Astrocyte of the hippocampus (primary cell): ENCODE measurements at places on chromosomes 12 and 14.

DNA sequence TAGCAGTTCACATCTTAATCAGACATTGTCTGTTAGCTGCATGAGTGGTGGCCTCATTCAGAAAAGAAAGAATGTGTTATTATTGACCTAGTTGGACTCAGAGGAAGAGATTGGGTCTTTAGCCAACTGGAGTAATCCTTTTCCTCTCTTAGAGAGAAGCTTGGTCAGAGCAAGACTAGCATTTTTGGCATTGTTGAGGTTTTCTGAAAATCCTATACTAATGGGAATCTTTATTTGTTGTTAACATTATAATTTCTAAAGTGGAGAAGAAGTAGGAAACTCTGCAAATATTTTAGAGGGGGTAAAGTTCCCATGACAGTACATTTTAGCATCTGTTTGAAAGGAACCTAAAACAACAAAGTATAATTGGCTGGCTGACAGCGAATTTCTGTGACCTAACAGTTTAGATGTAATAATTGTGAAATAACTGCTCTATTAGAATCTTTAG is 9.7 kb downstream of the TOX4 start:
- peak; percentile 83 for DNase-seq

DNA sequence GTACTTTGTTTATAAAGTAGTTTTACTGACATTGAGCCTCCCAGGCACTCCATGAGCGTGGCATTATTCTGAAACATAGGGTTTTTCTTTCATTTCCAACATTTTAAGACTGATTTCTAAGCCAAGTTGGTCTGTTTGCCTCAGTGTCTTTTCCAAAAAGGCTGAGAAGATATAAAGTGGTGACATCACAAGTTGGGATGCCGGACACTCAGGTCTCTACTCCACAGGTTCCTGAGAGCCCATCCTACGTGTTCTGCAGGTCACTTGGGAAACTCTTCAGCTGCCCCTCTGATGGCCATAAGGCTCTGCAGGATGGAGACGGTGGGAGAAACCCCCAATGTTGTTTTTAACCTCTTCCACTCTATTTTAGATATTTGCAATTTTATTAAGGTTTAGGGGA is 6.0 kb downstream of the RFX4 start:
- no peak for DNase-seq

DNA sequence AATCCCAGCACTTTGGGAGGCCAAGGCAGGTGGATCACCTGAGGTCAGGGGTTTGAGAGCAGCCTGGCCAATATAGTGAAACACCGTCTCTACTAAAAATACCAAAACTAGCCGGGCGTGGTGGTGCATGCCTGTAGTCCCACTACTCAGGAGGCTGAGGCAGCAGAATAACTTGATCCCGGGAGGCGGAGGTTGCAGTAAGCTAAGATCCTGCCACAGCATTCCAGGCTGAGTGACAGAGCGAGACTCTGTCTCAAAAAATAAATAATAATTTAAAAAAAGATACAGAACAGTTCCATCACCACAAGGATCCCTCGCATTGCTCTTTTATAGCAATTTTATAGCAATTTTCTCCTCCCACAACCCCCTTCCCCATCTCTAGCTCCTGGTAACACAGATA is 4.7 kb upstream of the PDE1B start:
- no peak for DNase-seq

DNA sequence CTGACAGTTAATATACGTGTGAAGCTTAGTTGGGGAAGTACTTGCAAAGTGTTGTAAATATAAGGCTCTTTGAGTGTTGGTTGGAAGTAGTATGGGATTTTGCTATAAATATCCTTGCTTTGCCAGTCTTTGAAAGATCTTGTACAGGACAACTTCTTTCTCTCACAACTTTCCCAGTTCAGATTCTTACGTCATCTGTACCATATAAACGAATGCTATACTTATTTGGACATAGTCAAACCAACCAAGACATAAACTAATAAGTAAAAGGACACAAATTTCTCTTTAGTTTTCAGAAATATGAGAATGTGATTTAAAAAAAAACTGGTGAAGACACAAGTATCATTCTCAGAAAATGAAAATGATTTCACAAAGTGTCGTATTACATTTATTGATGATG is 153.1 kb upstream of the NPAS3 start:
- DNase-seq = no peak

GRCh38 chr14:73758392-73759182 is 44.4 kb upstream of the PNMA1 start:
- peak; percentile 83 for DNase-seq

GRCh38 chr12:109923481-109924245 is 23.6 kb downstream of the TCHP start:
- no peak for DNase-seq

DNA sequence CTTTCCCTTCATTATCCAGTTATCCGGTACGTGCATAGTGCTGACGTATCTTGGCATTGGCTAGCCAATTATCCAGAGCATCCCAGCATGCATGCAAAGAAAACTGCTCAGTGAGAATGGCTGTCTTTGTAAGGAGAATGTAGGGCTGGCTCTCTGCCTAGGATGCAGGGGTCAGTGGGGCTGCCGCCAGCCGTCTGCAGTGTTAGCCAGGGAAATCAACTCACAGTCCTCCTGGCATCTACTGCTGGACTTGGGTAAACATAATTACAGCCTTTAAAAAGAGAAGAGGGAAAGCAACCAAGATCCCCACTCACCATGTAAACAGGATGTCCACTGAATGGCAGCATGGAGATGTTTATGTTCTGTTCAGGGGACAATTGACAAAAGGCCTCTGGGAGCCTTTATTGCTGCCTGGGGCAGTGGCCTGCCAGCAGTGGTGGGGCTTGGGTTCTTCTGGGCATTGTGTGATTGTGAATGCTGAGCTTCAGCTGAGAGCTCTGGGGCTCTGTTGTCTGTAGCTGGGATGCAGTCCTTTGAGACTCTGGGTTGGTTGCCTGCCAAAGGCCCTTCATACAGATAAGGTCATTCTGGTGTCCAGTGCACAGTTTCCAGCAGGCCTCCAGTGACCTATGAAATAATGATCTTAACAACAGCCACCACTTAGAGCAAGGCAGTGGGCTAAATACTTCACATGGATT is 121.8 kb downstream of the TBC1D30 start:
- DNase-seq = peak; percentile 96

DNA sequence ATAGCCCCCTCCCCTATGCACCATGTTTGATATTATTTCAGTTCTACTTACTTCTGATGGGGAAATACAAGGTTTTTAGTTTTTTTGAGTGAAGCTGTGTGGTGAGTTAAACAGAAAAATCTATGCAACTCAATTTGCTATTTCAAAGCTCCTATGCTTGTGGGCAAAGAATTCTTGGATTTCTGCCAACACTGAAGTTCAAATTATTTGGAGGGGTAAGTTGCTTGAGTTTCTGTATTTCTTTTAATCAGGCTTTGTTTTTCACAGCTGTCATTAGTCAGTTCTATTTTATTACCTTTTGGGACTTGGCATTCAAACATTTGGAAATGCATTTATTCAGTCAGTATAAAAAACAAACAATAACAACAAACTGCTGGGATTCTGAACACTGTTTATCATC is 407.5 kb upstream of the MGAT4C start:
- peak; percentile 52 for DNase-seq

GRCh38 chr12:10186299-10186698 is 7.5 kb downstream of the TMEM52B start:
- DNase-seq = no peak

DNA sequence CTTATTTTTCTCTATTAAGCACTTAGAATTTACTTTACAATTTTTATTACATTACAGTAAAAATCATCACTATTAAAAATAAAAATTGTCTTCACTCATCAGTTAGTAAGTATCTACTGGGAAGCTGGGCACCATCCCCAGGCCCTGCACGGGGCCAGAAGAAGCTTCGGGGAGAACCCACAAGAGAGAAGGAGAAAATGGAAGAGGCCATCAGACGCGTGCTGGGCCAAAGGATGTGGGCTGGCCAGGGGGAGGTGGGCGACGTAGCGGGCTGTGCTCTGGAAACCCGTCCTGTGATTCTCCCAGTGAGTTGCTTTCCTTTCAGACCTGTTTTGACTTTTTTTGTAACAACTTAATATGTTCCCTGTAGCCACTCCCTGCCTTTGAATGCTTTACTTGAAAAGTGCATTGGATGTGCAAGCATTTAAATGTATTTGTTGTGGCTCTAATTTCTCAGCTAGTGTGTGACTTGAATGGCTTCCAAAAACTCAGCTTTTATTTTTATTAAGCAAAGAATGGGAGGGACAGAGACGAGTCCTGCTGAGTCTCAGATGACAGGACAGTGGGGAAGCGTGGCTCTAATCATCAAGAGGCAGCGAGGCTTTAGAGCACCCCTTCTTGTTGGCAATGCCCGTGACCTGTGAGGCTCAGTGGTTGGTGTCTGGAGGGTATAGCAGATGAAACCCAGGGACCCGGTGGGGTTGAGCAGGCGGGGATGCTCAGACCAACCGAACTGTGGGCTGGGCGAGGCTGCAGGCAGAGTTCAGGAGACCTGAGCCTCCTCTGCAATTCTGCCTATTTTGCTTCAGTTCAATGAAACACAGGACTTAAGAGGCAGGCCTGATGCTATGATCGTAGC is 38.8 kb downstream of the SYNE3 start:
- DNase-seq = no peak
